EH (cell line): ENCODE measurements at places on chromosomes 2 and 18.
A peak's percentile ranks its signal among the peaks of the same experiment; 100 is the strongest.

DNA sequence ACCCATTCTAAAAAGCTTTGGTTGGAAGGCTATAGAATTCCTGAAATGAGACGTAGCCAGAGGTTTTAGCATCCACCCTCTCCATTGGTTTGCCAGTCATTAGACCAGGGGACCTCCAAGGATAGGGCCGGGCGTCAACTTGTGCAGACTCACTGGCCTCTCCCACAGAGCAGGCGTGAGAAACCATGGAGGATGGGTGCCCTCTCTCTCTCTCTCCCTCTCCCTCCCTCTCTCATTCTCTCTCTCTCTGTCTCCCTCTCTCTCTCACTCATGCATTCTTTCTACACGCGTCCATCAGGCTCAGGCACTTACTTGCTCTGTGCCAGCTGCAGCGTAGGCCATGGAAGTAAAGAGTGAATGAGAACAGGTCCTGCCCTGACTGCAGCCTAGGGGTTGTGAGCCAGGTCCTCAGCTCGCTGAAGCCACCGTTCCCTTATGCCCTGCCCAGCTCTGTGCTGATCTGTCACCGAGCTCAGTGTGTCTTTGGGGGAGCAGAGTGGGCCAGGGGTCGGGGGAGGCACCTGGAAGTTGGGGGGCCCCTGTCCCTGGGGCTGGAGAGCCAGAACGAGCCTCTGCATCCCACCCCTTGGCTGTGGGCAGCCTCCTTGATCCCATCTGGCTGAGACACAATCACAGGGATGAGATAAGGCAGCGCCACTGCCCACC is 304.4 kb upstream of the HS6ST1 start:
- DNase-seq: peak; percentile 36

GRCh38 chr2:112869258-112869842 is 32.8 kb upstream of the IL1B start:
- peak; percentile 94 for DNase-seq

GRCh38 chr2:191150600-191151330 is at the start of gene STAT4:
TSS of gene STAT4 (minus strand) at chr2:191150994. CDS start at chr2:191148203, 2,791 bp downstream.
- DNase-seq: peak; percentile 48

DNA sequence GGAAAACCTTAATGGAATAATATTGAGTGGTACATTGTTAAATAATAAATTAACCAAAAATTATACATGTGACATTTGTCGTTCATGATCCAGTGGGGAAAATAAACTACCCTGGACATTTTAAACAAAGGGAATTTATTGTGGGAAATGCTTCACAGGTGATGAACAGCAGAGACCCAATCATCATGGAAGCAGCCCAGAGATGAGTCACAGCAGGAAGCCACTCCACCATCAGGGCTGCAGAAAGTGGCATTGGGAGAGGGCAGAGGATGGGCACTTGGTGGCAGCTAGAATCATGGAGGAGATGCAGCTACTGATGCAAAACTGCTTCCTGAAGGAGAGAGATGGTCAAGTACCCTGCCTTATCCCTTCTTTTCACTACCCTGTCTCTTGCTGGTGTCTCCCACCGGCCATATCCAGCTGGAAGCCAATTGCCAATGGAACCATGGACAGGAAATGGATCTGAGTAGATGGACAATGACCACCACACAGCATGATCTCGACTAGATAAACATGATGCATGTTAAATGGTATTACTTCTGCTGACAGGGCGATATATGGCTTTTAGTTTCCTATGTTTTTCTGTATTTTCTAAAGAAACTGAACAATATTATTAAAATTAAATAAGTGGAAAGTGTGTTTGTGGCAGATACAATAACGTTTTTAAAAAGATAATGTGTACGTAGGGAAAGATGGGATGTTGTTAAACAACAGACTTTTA is 139.8 kb downstream of the RPIA start:
- DNase-seq: no peak

DNA sequence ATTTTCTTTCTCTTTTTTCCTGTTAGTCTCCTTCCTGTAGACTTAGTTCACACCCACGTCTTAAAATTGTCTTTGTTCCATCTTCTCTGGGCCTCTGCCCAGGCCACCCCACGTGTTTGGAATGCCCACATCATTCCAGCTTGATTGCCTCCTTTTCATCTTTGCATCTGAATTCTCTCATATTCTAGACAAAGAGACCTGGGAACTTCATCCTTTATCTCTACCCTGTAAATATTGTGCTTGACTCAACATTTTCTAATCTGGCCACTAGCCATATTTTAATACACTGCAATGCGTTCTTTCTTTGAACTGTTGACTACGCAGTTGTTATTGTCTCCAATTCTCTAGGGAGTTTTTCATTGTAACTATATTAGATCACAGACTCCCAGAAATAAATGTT is 187.5 kb upstream of the NRXN1 start:
- no peak for DNase-seq

DNA sequence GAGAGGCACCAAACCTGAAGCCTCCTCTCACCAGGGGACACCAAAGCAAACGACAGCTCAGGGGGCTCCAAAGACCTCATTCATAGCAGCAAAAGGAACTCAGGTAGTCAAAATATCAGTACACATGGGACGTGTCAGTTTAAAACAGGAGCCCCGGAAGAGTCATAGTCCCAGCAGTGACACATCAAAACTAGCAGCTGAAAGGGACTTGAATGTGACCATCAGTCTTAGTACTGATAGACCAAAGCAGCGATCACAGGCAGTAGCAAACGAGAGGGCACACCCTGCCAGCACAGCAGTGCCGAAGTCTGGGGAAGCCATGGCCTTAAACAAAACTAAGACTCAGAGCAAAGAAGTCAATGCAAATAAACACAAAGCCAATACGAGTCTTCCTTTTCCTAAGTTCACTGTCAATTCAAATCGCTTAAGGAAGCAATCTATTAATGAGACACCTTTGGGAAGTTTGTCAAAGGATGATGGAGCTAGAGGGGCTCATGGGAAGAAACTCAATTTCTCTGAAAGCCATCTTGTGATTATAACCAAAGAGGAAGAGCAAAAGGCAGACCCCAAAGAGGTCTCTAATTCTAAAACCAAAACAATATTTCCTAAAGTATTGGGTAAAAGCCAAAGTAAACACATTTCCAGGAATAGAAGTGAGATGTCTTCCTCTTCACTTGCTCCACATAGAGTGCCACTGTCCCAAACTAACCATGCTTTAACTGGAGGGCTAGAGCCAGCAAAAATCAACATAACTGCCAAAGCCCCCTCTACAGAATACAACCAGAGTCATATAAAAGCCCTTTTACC is 1.2 kb downstream of the GALNT5 start:
- no peak for DNase-seq

- no peak for DNase-seq
Observed at GRCh38 chr18:5601188-5601624, 57.4 kb upstream of the EPB41L3 start.

GRCh38 chr2:85231468-85231805 is 96.4 kb downstream of the TGOLN2 start:
- DNase-seq: no peak

- DNase-seq: no peak
Observed at GRCh38 chr18:79241755-79242154, 154.0 kb upstream of the NFATC1 start.

DNA sequence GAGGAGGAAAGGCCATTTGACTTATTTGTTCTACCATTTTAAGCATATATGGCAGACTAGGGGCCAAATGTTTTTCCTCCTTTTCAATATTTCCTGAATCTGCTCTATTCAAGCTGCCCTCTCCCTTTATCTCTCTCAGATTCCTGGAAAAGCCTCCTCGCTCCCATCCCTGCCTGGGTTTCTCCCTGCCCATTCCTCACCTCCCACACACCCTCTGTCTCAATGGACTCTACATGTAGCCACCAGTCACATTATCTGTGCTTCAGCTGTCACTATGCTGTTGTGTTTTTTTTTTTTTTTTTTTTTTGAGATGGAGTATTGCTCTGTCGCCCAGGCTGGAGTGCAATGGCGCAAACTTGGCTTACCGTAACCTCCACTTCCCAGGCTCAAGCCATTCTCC is 22.9 kb downstream of the TYMS start:
- DNase-seq: no peak

DNA sequence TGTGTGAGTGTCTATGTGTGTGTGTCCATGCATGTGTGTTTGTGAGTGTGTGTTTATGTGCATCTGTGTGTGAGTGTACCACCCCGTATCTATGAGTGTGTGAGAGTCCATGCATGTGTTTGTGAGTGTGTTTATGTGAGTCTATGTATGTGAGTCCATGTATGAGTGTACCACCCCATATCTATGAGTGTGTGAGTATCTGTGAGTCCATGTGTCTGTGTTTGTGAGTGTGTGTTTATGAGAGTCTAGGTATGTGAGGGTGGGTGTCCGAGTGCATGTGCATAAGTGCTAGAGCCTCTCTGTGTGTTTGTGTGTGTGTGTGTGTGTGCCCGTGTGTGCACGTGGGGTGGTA is 86.0 kb upstream of the ATG16L1 start:
- DNase-seq: no peak

GRCh38 chr2:225120186-225120585 is 77.9 kb upstream of the DOCK10 start:
- peak; percentile 84 for DNase-seq

DNA sequence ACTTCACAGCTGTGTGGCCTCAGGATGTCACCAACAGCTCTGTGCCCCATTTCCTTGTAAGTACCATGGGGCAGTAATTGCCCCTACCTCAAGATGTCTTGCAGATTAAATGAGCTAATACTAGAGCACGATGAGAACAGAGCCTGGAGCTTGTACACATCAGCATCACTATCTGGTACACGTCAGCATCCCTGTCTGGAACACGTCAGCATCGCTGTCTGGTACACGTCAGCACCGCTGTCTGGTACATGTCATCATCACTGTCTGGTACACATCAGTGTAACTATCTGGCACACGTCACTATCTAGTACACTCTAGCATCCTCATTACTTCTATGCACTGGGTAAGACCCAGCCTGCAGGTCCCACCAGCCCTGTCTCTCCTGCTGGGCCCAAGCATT is 37.2 kb downstream of the AQP12A start:
- DNase-seq: no peak

- no peak for DNase-seq
Observed at GRCh38 chr2:69145204-69145603, 132.2 kb downstream of the ANTXR1 start.

DNA sequence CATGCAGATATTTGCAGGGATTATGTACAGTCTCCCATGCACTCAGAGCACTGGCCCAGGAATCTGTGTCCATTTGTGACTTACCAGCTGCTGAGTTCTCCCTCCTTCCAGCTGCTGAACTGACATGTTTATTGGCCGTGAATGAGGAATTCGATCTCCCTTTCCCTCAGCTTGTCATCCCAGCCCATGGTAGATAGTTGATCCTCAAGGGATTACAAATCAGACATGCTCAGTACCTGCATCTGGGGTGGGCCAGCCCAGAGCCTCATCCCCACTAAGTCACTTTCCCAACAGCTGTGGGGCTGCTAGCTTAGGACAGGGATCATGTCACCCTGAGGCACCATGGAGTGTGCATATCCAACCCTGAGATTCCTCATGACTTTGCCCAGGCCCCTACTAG is 1284.9 kb upstream of the LRRTM1 start:
- DNase-seq: no peak

DNA sequence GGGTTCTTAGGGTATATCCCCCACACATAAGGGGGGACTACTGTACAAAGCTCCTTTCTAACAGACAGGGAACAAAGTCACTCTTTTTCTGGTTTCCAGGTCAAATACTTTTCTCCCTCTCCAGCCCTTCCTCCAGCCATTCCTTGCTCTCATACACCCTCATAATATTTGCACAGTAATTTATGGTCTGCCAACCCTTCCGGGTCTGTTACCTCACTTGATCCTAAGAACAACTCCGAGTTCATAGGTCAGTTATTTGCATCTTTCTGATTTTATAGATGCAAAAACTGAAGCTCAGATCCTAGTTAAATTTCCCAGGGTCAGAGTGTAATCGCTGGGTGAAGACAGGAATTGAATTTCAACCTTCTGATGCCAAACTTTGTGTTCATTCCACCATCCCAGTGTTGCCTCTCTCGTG is 14.8 kb upstream of the MATN3 start:
- DNase-seq: no peak

DNA sequence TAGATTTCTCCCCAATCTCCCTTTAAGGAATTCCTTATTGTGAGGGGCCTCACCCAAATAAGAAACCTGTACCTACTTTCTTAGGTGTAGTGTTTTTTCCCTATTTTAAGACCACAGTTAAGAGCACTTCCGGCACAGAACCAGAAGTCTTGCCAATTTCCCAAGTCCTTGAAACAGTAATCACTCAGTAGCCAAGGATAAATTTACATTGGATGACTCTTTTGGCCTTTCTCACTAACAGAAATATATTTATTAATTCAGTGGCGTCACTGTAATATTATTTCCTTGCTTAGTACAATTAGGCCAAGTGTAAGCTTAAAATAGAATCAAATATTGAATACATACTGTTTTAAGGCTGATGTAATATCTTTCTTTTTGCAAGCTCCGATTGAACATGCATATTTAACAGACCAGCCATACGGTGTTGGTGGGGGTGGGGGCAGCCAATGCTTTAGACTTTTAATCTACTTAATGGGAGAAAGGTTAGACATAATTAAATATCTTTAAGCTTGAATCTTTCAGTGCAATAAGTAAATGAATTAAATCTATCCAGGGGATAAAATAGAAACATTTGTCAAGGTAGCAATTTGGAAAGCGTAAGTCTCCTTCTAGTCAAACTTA is 50.8 kb upstream of the ITGA6 start:
- DNase-seq: no peak

- no peak for DNase-seq
Observed at GRCh38 chr2:42036413-42036812, 11.4 kb upstream of the PKDCC start.

DNA sequence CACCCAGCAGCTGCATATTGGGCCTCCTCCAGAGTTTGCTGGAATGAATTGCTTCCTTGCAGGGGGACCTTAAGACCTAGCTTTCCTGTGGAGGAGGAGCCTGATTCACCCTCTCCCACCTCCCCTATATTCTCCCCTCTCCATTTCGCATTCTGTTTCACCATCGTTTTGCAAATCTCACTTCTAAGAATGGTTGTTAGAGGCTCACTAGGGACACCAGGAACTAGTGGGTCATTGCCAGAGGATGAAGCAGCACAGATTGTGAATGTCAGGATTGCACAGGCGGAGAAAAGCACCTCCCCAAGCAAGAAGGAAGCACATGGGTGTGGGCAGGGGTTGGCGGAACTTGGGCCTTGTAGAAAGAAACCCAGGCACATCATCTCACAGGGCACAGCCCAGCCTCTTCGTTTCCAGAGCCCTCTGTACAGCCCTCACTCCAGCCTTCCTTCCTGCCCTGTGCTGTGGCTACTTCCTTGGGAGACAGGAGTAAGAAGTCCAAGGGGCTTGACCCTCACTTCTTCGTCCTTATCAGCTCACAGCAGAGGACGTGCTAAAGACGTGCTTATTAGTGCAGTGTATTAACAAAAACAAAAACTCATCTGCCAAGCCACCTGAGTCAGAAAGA is 63.4 kb downstream of the TACR1 start:
- DNase-seq: no peak
